ENCODE measurements at places on chromosomes 2 and 18. TPM values are rescaled to one million over a fixed set of nuclear protein-coding genes. Genes with fewer than 3 reads are reported as not detected.

DNA sequence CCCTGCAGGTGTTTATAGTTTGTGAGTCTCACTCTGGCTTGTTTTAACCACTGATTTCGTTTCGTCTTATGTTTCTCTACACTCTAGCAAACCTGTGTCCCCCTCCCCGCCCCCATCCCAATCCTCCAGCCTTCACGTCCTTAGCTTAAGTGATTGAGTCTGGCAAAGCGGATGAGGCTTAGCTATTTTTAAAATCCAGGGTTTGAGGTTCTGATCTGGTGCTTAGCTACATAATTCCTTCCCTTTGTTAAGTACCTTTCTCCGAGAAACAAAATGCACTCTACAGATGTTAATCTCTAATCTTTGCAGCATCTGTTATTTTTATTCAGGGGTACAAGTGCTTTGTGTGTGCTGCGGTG lies 7.8 kb downstream of the AGAP1 start:
- no peak for DNase-seq

Gene SH3RF3
- 9.0 TPM for total RNA-seq

GRCh38 chr18:35582899-35583558 lies 1.5 kb downstream of the GALNT1 start:
- DNase-seq: no peak

DNA sequence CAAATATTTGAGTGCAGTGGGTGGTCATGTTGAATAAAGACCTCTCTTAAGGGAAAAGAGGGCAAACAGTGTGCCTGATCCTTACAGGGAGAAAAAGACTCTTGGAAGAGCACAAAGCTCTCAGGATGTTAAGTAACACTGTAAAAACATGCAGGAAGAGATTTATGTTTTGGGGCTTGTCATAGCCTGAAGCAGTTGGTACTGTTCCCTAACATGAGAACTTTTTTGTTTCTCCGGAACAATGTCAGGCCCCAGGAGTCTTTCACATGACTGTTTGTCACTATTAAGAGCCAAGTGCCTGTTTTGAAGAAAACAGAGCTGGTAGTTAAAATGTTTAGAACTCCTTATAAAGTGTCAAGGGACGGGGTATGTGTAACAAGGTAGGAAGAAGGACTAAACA lies 83.7 kb upstream of the B3GNT2 start:
- no peak for DNase-seq

DNA sequence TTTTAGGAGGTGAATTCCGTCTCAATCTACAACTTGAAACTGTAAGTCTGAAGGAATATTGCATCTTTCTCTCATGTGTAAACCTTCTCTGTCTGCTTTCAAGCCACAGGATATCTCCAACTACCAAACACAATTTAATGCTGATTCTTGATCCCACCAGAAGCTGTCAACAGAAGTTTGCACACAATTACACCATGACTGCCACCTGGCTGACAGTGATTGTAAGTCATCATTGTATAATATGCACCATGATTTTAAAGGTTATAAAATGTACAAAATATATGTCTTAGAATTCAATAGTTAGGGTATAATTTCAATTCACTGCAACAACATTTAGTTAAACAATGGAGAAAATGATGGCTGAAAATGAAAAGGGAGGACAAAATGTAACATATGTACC lies 18.4 kb downstream of the PREPL start:
- no peak for DNase-seq

- DNase-seq: no peak
Observed at GRCh38 chr2:219533930-219534661, 9.5 kb downstream of the CHPF start.

GRCh38 chr2:86189782-86190416 lies 5.4 kb downstream of the IMMT start:
- DNase-seq: no peak

DNA sequence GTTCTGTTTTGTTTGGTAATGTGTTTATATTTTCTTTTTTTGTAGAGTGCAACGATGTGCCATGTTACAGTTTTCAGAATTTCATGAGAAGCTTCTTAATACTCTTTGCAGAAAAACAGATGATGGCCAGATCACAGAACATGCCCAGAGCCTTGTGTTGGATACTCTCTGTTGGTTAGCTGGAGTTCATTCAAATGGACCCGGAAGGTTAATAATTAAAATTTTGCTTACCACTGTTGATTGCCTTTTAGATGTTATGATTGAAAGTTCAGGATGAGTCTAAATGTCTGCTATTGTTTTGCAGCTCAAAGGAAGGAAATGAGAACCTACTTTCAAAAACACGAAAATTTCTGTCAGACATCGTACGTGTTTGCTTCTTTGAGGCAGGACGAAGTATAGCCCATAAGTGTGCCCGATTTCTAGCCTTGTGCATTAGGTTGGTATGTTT lies 85.2 kb downstream of the BIRC6 start:
- no peak for DNase-seq

GRCh38 chr2:209005371-209005770 lies 418.5 kb upstream of the MAP2 start:
- DNase-seq: no peak

DNA sequence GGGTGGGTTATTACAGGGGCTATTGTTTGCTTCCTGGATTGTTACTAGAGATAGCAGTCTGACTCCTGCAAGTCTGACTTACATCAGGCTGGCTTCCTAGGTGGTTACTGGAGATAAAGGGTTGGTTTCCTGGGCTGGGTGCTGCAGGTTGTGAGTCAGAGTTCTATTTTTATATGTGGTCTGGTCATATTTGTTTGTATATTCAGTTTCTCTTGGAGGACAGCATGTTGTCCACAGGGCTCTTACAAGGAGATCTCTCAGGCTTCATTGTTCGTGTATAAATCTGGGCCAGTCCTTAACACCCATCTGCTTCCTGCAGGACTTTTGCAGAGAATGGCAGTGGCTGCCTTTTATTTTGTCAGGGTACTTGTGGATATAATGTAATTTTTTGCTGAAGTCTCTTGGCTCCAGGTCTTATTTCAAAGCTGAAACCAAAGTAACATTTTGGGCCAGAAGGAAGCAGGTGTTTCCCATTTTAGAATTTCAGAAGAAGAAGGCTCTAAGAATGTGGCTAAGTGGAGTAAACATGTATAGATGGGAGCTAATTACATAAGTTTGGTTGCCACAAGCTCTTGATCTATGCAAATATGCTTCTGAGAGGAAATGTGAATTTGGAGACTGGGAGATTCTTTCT lies 65.9 kb upstream of the SLC16A14 start:
- no peak for DNase-seq

- no peak for DNase-seq
Observed at GRCh38 chr2:8577573-8577972, 104.3 kb upstream of the ID2 start.

Gene ADD2
- total RNA-seq: 291 TPM

Gene DYNAP
- total RNA-seq: not detected

GRCh38 chr2:216201692-216202306 lies 92.7 kb downstream of the XRCC5 start:
- DNase-seq: no peak

GRCh38 chr2:122478117-122478516 lies 722.7 kb downstream of the TSN start:
- DNase-seq: no peak

GRCh38 chr2:6945087-6945813 lies 28.0 kb downstream of the RNF144A start:
- no peak for DNase-seq

DNA sequence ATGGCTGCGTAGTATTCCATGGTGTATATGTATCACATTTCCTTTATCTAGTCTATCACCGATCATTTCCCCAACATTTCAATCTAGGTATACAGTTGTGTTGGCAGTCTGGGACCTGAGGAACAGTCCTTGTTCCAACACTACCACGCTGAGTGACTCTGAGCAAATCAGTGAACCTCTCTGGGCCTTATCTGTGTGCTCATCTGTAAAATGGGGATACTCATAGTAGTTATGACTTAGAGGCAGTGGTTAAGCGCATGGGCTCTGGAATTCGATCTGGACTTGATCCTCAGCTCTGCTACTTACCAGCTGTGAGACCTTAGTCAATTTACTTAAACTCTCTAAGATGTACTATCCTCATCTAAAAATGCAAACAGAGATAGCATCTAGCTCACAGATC lies 85.1 kb downstream of the BCL2 start:
- no peak for DNase-seq

- no peak for DNase-seq
Observed at GRCh38 chr18:63146828-63147409, 172.7 kb downstream of the BCL2 start.

- no peak for DNase-seq
Observed at GRCh38 chr2:15559379-15560139, 1.6 kb downstream of the NBAS start.

Gene NCKAP1
- 143 TPM for total RNA-seq

Gene TMEM178A
- 26.9 TPM for total RNA-seq

Gene OSBPL1A
- 42.8 TPM for total RNA-seq

Gene ELP2
- total RNA-seq: 143 TPM

- peak; percentile 32 for DNase-seq
Observed at GRCh38 chr2:29920631-29921559, 491 bp downstream of the ALK start.

DNA sequence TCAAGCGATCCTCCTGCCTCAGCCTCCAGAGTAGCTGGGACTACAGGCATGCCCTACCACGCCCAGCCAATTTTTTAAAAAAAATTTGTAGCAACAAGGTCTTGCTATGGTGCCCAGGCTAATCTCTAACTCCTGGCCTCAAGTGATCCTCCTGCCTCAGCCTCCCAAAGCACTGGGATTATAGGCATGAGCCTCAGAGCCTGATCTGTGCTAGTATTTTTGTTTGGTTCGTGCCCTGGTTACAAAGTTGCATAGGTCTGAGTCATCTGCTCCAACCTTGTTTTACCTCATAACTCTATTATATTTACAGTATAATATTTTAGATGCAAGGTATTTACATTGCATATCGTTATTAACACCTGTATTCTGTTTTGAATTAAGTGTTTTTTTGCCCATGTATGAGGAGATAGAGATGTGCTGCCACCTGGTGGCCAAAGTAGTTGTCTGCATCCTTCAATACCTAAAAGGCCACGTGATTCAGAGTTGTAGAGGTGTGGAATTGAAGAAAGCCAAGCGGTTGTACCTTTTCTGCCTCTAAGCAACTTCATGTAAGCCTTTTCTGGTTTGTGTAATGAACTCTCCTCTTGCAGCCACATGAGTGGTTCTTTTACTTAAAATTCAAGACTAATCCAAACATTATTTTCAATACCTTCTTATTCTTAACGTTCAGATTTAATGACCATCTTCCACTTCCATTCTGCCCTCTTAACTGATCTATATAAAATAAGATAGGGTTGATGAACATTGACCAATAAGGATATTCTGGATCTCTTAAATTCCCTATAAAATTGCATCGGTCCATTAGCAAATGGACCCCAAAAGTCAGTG lies 19.9 kb upstream of the CABYR start:
- DNase-seq: peak; percentile 37

GRCh38 chr2:30421026-30421603 lies 25.9 kb upstream of the LCLAT1 start:
- no peak for DNase-seq

Gene RBM44
- 5.3 TPM for total RNA-seq

Gene SP3
- total RNA-seq: 159 TPM

- no peak for DNase-seq
Observed at GRCh38 chr18:27206411-27206810, 21.3 kb upstream of the CHST9 start.

Gene CSRNP3
- 214 TPM for total RNA-seq

GRCh38 chr2:70959851-70960832 lies 18.3 kb upstream of the ANKRD53 start:
- no peak for DNase-seq

Gene HK2
- total RNA-seq: 3.7 TPM

- no peak for DNase-seq
Observed at GRCh38 chr2:240869109-240869955, 708 bp downstream of the AGXT start.
